Stimulated activated CD8-positive, alpha-beta memory T cell treated with anti-CD3 and anti-CD28 coated beads, Interleukin-15, amount 100 ng/mL, for 24 hours (primary cell): ENCODE measurements at places on chromosomes 13 and 19.

DNA sequence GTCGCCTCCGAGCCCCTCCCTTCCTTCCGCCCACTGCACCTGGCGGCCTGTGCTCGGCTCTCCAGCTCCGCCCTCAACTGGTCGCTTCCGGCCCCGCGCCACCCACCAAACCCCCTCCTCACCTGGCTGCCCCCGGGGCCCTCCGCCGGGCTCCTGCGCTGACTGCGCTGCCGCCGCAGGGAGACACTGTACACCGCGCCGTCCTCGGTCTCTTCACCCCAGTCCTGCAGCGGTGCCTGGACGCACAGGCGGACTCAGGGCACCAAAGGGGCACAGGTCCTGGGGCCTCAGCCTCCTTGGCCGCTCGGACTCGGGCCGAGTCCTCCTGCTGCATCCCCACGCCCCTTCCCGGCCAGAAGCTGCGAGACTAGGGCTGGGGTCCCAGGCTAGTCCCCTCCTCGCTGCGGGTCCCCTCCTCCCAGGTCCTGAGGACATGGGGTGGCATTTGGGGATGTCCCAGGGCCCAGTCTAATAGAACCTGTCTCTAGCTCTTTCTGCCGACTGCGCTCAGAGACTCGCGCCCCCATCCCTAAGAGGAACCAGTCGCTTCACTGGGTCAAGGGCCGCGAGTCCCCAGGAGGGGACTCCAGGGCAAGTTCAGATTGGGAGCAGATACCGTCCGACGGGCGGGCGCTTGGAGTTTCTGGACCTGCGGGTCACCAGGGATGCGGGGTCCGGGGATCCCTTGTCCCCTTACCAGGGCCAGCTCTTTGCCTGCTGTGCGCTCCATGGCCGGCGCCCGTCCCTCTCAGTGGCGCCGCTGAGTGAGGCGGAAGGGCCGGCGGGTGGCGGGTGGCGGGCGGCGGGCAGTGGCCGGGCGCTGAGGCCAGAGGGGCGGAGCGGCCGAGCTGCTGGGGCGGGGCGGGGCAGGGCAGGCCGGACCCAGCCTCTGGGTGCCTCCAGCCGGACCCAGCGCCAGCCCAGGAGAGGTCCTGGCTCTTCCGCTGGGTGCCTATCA is at the start of gene RGL3:
Gene RGL3, minus strand, starts transcription at position 766 of the 958 bp plus-strand sequence. Its CDS starts 36 bp downstream, at position 730.
- DNase-seq: no peak

DNA sequence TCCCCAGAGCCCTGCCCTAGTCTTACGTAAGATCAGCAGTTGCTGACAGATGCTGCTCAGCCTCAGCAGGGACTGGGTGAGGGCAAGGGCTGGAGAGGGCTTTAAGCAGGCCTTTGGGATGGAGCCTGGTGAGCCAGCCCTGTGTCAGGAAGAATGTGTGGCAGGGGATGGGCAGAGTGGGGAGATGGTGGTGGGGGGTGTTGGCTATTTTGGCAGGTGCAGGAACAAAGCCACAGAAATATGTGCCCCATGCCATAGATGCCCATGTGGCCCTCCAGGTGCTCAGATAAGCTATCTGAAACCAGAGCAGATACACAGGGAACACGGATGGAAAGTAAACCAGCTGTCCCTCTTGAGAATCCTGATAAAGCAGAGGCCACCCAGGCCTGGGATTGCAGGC is 1325.0 kb downstream of the UQCRFS1 start:
- no peak for DNase-seq

GRCh38 chr13:80821466-80821865 is 480.5 kb upstream of the SPRY2 start:
- no peak for DNase-seq

- DNase-seq: no peak
These were observed 46.3 kb downstream of the NLRP4 start for GRCh38 chr19:55882626-55883025.

- no peak for DNase-seq
These were observed 104.3 kb upstream of the FRY start for GRCh38 chr13:31927219-31927653.

- DNase-seq: no peak
These were observed 14.9 kb downstream of the MAP1S start for GRCh38 chr19:17734146-17734545.

DNA sequence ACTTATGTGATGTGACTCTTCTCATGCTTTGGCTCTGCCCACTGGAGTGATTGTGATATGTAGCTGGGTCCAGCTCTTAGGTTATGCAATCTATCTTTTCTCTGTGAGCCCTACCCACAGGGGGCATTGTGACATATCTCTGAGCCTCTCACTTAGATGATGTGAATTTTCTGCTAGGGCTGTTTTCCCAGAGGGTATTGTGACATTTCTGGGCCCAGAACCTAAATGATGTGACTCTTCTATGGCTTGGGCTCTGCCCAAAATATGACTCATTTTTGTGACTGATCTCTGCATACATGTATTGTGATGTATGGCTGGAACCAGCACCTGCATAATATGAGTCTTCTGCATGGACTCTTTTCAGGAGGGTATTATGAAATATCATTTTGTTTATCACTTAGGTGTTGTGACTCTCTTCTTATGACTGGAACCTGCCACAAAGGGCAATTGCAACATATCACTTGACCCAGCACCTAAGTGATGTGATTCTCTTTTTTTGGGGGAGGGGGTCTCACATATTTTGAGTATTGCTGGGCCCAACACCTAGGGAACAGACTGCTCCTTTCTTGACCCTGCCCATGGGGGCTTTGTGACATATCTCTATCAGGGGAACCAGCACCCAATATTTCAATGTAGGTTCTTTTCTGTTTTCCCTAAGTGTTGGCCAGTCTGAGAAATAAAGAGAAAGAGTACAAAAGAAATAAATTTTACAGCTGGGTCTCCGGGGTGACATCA is 12.1 kb upstream of the ZNF254 start:
- no peak for DNase-seq

DNA sequence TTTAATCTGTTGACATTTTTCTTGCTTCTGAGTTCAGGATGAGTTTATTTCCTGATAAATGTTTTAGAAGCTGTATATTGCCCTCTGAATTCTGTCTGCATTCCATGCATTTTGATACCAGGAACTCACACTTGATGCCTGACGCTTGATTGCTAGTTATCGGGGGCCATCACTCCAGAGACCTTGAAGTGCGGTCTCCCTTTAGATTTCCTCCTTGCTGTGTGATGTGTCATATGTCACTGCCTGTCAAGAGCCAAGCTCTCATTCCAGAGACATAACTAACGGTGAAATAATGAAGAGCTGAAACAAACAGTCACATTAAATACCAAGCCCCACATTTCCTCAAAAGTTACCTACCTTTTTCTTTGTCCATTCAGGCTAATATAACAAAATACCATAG is 155.5 kb downstream of the TNFSF13B start:
- DNase-seq: no peak

GRCh38 chr13:37534181-37534580 is 64.4 kb downstream of the POSTN start:
- DNase-seq: no peak

GRCh38 chr19:16044746-16045145 is 31.5 kb upstream of the TPM4 start:
- no peak for DNase-seq

GRCh38 chr13:51524312-51524711 is 60.0 kb upstream of the WDFY2 start:
- DNase-seq: no peak

GRCh38 chr19:35717665-35718344 is at the start of gene KMT2B:
TSS of gene KMT2B (plus strand) at chr19:35718003. CDS start at chr19:35718019, 16 bp downstream.
- peak; percentile 81 for DNase-seq

DNA sequence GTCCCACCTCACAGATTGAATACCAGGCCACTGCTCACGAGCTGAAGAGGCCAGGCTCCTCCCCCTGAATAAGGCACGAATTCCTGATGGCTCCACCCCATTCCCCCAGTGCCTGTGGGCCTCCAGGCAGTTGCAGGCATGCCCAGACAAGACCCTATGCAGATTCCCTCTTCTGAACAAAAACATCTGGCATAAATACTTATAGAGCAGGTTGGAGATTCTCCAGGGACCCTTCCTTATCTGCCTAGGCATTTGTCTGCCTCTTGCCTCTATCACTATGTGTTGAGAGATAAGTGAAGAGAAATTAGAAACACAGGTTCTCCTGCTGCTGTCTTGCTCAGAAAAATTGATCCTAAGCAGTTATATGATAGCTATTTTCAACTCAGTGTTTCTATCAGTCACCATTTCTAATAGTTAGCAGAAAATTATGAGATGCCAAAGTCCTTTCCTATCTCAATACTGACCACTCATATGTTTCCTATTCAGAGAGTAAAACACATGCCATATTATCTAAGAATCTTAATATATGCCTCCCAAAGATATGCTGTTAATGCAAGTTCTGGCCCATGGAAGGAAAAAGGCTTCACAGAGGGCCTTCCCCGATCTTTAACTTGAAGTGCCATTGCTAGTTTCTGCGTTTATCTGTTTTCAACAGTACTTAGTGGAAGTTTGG is 364.0 kb downstream of the KCTD12 start:
- no peak for DNase-seq

GRCh38 chr13:114126789-114127472 is 5.5 kb downstream of the RASA3 start:
- no peak for DNase-seq

- no peak for DNase-seq
These were observed 53.8 kb downstream of the MLLT1 start for GRCh38 chr19:6226012-6226411.

- no peak for DNase-seq
These were observed 28.7 kb upstream of the C1QTNF9 start for GRCh38 chr13:24280720-24281119.

GRCh38 chr19:47390533-47391488 is 28.5 kb downstream of the MEIS3 start:
- no peak for DNase-seq

- no peak for DNase-seq
These were observed 685 bp downstream of the VWA8 start for GRCh38 chr13:41960211-41960636.

DNA sequence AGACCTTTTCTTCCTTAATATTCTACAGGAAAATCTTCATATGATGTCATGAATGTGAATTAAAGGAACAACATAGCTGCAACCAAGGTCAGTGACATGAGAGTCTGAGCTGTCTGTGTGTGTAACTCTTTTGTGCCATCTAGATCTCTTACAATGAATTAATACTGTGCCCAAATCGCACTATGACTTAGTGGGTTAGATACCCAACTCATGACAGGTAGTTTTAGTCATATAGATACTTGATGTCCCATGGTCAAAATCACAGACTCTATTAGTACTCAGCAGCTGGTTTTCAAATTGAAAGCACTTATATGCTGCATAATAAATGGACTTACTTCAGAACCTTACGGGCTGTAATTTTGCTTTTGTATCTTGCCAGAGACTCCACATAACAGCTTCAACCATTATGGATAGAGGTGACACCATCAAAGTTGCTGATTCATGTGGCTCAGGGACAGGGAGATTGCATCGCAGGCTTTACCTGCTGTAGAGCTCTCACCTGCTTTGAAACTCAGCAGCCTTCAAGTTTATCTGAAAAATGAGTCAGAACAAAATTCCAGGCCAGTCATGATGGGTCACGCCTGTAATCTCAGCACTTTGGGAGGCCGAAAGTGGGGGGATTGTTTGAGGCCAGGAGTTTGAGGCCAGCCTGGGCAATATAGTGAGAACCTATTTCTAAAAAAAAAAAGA is 12.3 kb upstream of the ZNF283 start:
- DNase-seq: no peak

GRCh38 chr13:45280751-45281634 is 60.0 kb downstream of the TPT1 start:
- peak; percentile 16 for DNase-seq

DNA sequence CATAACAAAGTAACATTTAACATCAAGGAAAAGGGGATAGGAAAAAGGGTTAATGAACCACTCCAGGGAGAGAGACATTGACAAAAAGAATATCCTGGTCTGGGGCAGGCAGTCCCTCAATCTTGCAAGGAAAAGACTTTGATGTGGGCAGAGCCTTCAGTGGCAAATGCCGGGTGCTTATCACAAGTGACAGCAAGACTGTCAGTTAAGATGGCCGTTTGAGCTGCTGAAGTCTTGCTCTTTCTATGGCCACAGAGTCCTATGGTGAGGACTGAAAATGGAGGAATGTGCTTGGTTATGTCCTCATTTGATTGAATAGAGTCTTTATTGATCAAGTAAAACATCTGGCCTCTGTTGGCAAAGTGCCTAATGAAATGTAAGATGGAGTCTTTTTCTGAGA is 112.1 kb downstream of the B3GLCT start:
- no peak for DNase-seq

DNA sequence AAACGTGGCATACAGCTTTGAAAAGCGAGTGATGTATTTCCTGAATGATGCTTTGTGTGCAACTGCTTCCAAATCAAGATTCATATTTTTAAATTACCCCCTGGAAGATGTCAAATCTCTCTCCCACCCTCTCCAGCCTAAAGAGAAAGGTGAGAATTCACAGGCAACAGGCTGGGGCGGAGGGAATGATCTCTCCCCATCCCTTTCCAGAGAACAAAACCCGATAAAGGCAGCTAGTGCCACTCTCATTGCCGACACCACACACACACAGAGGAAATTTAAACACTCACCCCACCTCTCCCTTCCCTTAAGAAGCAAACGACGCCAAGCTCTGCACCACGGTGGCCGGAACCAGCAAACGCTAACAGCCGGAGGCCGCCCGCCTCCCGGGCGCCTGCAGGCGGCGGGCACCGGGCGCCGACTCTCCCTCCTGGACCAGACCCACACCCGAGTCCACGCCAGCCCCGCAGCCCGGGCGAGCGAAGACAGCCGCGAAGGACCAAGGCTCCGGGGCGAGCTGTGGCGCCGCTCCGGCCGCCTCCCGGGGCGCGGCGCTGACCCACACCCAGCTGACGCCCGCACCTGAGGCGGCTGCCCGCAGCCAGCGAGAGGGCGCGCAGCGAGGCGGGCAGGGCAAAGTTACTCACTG is 477 bp downstream of the LNX2 start:
- no peak for DNase-seq

- DNase-seq: no peak
These were observed 37.2 kb upstream of the ATP11A start for GRCh38 chr13:112652512-112653070.

DNA sequence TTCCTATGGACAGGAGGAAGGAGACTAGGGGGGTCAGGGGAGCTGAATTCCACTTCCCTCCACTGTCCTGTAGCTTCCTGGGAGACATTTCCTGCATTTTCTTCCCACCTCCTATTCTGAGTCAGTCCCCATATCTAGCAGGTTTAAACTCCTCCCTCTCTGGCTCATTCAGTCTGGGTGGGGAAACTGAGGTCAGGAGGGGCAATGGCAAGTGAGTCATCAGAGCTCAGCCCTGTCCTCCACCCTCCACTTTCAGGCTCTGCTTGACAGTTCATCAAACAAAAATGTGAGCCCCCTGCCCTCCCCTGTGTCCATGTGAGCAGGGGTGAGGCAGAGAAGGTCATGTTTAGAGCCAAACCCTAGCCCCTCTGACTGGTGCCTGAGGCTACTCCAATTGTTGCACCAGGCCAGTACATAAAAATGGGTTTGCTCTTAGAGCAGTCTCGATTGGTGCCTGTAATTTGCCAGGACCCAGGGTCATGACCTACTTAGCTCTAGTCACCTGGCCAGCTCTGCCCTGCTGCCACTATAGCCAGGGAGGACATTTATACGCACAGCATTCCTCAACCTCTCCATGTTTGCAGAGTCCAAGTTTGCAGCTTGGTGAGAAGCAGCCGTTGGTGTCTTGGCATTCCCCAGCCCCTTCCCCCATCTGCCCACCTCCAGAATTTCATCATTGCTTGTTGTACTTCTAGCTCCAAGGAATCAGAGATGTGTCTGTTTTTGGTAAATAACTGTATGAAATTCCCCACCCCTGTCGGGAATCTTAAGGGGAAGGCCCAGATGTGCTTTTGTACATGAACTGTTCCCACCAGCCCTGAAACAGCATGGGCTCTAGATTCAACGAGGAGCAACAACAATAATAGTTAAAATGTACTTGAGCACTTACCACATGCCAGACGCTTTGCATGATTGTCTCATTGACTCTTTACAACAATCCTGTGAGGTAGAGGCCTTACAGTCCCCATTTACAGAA is 20.7 kb downstream of the SAMD4B start:
- no peak for DNase-seq

GRCh38 chr13:80242728-80243427 is 98.0 kb downstream of the SPRY2 start:
- no peak for DNase-seq
